ENCODE measurements at places on chromosomes 4 and X.

- no peak for DNase-seq
Measured at GRCh38 chrX:51158231-51158630, 174.4 kb upstream of the NUDT10 start.

GRCh38 chr4:166045457-166045856 lies 172.4 kb downstream of the TLL1 start:
- no peak for DNase-seq

- DNase-seq: no peak
Measured at GRCh38 chr4:66034262-66034661, 364.0 kb upstream of the EPHA5 start.

DNA sequence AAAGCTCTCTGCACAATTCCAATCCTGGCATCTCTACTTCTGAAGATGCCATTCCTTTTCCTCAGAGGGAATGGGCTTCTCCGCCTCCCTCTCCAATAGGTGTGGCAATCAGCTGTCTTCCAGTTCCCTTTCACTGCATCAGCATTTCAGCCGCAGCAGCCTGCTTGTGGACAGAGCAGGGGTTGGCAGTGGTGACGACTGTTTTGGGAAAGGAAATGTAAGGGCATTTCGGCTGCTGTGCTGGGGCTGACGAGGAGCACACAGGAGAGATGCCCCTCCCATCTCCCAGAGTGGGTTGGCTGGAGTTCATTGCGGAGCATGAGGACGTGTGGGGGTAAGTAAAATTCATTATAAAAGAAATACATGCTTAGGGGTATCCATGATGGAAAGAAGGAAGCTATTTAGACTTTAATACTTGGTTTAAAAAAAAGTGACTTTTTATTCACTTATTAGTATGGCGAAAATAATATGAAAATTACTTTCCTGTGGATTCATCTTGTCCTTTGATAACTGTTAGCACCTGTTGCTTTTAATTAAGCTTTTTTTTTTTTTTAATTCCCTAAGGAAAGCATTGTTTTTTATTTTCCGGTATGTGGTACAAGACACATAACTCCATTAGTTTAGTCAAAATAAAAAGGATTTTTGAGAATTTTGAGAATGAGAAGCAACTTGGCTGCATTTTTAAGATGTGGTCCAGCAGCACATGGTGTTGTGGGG lies at the start of gene LIMCH1:
Gene LIMCH1 (plus strand): TSS at position 141 of the 717 bp plus-strand sequence. CDS start 67,839 bp downstream, outside the sequence.
- no peak for DNase-seq

DNA sequence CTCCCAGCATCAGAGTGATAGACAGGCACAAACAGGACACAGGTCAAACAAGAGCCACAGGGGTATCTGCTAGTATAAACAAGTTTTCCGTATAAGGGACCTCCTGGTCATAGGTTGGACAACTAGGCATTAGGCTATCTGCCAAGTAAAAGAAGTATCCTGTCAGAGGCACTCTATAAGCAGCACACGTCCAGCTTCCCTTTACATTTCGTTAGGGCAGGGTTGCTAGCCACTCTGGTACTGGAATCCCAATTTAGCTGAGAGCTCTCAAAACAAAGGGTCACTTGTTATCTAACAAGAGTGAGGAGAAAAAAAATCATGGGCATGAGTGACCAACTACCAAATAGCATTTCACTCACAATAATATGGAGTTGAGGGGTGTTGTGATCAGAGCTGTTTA lies 780.7 kb upstream of the DIAPH2 start:
- no peak for DNase-seq

DNA sequence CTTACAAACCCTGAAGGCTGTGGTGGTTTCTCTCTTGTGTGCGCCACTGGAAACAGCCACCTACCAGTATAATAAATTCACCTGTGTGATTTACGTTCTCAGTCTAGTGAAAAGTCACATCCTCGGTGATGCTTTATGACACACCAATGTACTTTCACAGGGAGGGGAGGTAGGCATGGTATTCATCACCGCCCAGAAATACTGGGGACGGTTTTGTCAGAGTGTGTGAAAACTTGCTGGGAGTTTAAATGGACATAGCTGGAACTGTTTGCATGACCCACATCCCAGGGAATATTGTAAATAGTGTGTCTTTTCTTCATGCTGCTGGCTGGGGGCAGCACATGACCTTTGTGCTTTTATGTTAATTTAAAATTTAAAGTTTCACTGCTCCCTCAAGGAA lies 421.8 kb downstream of the MAPK10 start:
- DNase-seq: no peak

- no peak for DNase-seq
Measured at GRCh38 chr4:150375025-150375424, 206.9 kb upstream of the MAB21L2 start.

DNA sequence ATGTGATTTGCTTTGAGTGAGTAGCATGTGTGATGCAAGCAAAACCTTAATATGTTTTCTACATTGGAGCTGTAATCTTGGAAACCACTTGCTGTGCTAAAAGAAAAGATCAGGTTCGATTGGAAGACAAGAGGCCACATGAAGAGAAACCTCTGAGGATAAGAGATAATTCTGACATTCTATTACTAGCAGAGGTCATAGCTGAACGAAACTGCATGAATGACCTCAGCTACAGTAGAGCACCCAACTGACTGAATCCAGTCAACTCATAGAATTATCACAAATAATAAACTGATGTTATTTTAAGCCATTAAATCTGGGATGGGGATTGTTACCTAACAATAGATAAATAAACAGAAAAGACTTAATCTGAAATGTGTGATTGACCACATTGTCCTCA lies 147.1 kb downstream of the CAMK2D start:
- DNase-seq: no peak

DNA sequence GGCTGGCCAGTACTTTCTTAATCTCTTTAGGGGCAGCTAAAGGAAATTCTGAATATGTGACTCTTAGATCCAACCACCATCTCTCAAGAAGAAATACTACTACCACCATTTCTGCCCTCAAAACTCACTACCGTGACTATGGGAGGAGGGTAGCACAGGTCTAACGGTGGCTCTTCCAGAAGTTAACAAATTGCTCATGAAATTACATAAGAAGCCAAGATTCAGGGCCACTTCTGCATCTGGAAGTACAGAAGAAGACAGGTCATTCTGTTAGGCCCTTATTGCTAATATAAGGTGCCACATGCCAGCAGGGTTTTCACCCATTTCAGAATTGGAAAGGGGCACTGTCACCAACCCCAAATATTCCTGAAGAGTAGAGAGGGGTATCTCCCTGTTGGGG lies 19.6 kb upstream of the NKRF start:
- no peak for DNase-seq

DNA sequence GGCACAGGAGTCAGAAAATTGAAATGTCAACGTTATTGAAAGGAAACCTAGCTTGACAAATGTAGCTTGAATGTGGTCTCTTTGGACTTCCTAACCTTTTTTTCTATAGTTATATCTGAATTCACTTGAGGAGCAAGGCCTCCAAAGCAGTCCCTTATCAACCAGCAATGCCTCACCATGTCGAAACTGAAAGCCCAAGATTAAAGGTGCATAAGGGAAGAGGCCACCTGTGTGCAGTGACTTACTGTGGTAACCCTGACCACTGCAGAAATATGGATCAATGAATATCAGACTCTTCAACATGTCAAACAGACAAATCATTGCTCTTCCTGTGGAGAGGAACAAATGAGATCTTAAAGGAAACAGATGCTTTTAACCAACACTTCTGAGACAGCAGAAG lies 95.0 kb upstream of the GIMD1 start:
- no peak for DNase-seq

- no peak for DNase-seq
Measured at GRCh38 chr4:34289489-34289888, 1954.8 kb downstream of the ARAP2 start.

GRCh38 chr4:61211781-61212180 lies 11.7 kb downstream of the ADGRL3 start:
- DNase-seq: no peak

DNA sequence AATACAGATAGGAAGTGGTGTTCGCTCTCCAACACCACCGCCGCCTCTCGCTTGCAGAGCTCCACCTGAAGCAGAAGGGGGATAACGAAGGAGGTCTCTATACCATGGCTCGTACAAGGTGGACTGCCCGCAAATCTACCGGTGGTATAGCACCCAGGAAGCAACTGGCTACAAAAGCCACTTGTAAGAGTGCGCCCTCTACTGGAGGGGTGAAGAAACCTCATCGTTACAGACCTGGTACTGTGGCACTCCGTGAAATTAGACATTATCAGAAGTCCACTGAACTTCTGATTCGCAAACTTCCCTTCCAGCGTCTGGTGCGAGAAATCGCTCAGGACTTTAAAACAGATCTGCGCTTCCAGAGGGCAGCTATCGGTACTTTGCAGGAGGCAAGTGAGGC lies 5.2 kb upstream of the BMP15 start:
- peak; percentile 19 for DNase-seq

- DNase-seq: peak; percentile 48
Measured at GRCh38 chrX:49291615-49292337, 11.7 kb upstream of the GAGE10 start.

- no peak for DNase-seq
Measured at GRCh38 chrX:107733686-107734085, 41.9 kb downstream of the TSC22D3 start.

- DNase-seq: no peak
Measured at GRCh38 chr4:870951-871350, 45.0 kb upstream of the CPLX1 start.

GRCh38 chrX:44157858-44158257 lies 184.7 kb upstream of the NDP start:
- no peak for DNase-seq

DNA sequence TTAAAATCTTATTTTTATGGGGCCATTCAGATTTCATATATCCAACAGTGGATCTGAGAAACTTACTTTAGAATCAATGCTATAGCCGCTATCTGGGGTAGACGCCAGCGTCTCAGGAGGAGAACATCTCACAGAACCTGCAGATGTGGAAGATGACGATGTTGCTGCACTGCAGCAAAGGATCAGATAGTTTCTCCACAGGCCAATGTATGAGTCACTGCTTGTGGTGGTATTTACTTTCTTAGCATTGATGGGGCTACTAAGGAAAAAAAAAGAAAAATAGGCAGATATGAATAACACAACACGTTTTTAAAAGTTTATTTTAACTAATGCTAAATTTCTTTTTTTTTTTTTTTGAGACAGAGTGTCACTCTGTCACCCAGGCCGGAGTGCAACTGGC lies 85.9 kb downstream of the ZAR1 start:
- DNase-seq: no peak

- DNase-seq: no peak
Measured at GRCh38 chr4:99104153-99104552, 15.6 kb upstream of the ADH5 start.

DNA sequence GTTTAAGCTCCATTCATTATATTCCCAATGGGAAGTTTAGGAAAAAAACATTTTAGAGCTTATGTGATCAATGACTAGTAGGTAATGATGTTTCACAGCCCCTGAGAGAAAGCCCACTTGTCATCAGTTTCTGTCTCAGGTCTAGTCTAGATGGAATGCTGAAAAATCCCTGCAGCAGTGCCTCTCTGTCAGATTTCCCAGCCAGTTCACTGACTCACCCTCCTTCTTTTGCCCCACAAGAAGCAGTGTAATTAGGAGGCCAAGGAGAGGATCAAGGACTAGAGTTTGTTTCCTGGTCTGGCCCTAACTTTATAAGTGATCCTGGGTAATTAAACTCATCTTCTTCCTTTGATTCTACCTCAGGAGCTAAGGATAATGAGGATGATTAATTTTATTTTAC lies 118.7 kb upstream of the ANXA3 start:
- no peak for DNase-seq

DNA sequence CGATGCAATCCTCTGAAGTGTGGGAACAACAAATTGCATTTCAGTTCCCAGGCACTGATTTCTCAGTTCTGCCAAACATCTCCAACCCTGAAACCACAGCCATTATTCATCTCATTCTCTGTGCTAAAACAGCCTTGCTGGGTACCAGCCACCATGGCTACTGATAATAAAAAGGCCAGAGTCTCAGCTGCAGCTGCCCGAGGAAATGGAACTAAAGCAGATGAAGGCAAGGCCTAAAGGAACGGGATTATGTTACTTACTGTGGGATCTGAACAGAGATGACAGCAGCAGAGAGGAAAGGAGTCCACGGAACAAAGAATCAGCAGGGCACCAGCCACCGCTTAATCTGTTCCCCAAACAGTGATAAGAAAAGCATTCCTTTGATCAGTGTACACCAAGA lies 155.7 kb downstream of the PAPSS1 start:
- no peak for DNase-seq

- DNase-seq: no peak
Measured at GRCh38 chr4:54493862-54494261, 163.9 kb upstream of the KIT start.

DNA sequence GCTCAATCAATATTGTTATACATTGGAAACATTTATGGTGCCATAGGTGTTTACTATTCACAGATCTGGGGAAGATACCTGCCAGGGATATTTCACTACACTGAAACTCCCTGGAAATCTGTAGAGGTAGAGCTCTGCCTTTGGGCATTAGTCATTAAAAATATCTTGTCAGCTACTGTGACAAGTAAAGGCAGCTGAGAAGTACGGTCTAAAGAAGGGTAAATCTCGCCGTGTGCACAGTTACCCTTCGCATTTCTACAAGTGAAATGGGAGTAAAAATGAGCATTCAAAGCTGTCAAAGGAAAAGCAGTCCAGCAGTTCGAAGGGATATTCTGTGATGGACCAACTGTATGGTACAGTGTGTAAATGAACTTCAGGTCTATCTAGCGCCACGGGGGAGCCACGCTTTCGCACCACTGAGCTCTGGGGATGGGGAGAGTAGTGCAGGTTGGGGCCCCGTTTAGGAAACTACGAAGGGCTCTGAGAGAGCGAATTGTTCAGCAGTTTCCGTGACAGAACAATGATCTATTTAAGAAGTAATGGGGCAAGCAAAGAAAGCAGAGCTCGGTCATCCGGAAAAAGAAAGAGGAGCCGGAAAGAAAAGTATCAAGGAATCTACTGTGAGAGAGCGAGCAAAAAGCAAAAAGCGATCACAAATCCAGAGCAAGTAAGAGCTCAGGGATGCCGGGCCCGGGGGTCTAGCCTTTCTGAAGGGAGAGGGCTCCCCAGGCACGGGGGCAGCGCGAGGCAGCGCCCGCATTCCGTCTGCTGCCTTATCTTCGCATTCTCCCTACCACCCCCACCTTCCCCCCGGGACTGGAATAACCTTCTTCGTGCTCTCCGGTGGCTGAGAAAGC lies 646 bp downstream of the TIGD4 start:
- DNase-seq: peak; percentile 60

GRCh38 chrX:8233091-8233490 lies 62.0 kb upstream of the VCX2 start:
- DNase-seq: no peak

DNA sequence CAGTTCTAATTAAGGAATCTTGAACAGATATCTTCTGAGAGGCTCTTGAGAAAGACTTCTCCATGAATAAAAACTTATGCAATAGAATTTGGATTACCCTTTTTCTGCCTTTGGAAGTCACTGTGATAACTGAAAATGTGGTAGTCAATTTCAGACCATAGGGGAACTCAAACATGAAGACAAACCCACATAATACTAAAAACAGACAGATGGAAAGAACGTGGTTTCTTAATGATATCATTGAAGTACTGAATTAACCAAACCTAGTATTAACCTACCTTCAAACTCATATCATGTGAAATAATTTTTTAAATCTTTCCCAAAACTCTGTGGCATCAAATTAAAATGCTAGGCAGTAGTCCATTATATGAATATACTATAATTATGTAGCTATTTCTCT lies 153.5 kb downstream of the CAMK2D start:
- DNase-seq: no peak

- DNase-seq: no peak
Measured at GRCh38 chr4:15245006-15245530, 182.8 kb upstream of the C1QTNF7 start.

Data from RKO (cell line).